Effector CD8-positive, alpha-beta T cell (primary cell): ENCODE measurements at places on chromosomes 2 and 18.

- no peak for DNase-seq
These were observed 35.0 kb downstream of the AOX1 start for GRCh38 chr2:200620606-200621390.

- DNase-seq, result peak; percentile 30
These were observed 38.6 kb upstream of the NOTO start for GRCh38 chr2:73163483-73164367.

DNA sequence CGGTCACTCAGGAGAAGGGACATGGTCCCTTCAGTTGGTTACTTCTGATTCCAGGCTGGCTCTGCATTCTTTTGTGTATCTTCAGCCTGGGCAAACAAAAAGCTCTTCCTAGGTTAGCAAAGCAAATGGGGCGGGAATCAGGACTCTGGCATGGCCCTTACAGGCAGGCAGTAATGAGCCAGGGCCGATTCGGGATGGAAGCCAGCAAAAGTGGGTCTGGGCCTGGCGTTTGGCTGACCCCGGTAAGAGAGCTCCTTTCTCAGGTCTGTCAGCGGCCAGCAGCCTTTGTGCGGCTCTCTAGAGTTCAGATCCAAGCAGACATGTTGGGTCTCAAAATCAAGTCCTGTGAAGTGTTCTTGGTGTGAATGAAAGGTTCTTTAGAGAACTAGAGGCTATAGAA, 81.5 kb upstream of the EML6 start:
- no peak for DNase-seq

DNA sequence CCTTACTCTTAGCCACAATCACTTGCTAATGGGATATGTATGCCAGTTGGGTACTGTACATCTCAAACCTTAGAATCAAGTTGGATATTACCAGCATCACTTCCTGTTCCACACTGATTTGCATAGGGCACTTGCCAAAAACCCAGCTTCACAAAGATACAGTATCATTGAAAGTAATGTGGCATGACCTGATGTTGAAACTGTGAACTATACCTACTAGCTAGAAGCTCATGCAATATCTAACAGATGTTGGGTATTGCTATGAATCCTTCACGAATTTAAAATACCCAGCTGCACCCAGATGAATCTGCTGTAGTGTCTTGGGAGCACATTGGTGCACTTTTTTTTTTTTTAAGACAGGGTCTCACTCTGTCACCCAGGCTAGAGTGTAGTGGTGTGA, 6.5 kb upstream of the STAMBP start:
- DNase-seq, result no peak

DNA sequence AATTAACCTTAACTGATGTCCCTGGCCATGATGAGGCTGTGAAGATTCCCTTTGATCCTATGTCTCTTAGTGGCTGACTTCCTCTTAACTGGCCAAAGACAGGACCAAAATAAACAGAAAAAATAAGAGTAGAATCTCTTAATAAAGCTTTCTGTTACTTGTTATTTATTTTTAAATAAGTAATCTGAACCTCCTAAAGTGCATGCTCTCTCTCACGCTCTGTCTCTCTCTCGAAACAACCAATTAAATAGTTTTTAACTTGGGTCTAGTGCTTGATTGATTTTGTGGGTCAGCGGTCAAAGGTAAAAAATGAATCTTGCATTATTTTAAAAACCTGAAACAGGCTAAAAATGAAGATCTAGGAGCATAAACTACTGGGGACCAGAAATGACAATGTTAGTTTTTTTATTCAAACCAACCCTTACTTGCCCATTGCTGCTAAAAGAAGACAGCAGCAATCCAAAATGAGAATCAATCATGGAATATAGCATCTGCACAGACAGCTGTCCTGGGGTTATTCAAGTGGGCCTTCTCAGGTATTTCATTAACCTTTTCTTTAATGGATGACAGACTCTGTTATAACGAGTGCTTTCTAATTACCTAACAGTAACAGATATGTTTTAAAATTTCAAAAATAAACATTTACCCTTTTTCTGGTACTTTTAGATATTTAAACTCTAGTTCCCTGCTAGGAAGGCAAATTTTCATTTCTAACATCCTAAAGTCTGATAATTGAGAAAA, 11.2 kb downstream of the GAREM1 start:
- no peak for DNase-seq

- no peak for DNase-seq
These were observed 104.5 kb upstream of the TAF1B start for GRCh38 chr2:9738535-9739496.

GRCh38 chr2:226114436-226114835, 685.2 kb downstream of the IRS1 start:
- DNase-seq, result no peak

DNA sequence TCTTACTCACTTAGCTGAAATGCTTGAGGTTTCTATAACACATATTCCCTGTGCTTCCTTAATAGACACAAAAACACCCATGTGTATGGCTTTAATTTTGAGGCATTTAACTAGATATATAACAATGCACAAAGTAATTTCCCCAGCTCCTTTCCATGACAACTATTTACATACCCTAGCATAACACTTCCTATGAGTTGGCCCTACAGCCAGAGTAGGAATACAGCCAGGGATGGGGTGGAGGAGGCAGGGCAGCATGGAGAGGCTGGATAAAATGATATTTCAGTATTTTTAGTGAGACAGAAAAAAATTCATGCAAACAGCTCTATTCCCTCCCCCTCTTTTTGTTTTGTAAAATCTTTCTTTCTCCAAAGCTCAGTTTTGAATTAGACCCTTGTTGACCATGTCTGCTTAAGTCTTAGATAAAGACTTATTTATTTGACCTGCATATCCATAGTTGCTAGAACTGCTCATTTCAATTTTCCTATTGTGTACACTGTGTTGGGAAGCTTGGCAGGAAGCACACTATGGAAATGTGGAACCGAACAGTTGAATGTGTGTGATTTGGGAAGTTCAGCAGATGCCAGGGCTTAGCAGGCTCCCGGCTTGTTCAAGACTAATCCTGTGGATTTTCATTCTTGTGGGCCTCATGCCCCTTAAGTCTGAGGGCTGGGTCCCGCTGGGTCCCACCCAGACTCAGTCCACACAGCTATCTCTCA, 11.2 kb upstream of the B3GNT2 start:
- DNase-seq, result no peak

DNA sequence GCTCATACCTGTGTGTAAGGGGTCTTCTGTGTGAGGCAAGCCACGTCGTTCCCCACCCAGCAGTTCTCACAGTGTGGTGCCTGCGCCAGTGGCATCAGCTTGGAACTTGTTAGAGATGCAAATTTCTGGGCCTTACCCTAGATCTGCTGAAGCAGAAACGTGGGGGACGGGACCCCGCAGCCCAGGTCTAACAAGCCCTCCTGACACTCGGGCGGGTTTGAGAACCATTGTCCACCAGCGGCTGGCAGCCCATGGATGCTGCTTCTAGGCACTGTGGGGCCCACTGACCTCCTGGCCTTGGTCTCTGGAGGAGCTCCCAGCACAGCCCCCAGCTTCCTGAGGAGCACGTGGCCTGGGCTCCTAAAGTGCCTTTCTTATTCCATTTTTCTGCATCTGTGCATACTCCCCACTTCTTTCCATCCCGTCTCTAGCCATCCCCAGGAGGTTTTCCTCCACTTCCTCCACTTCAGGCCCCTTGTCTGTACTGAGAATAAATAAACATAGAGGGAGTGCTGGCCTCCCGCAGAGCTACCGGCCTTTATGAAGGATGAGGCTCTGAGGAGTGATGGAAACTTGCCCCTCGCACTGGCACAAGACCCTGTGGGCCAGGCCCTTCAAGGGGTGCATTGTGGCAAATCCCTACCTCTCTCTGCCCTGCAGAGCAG, 94.3 kb downstream of the GALR1 start:
- no peak for DNase-seq

GRCh38 chr2:186623084-186623483, 33.2 kb downstream of the ITGAV start:
- DNase-seq, result no peak

GRCh38 chr2:239012228-239012627, 164.3 kb downstream of the TWIST2 start:
- DNase-seq, result no peak

- no peak for DNase-seq
These were observed 61.5 kb downstream of the VRK2 start for GRCh38 chr2:58107803-58108710.

DNA sequence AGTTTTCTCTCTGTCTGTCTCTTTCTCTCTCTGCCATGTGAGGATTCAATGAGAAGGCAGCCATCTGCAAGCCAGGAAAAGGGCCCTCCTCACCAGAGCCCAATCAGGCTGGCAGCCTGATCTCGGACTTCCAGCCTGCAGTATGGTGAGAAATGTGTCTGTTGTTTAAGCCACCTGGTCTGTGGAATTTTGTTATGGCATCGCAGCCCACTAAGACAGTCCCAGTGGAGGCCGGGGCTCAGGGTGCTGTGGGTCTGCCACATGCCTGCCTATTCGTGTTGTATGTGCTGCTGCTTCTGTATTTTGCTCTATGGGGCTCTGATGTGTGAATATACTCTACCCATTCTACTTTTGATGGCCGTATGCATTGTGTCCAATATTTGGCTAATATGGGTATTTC, 139.0 kb upstream of the HS6ST1 start:
- DNase-seq, result no peak

DNA sequence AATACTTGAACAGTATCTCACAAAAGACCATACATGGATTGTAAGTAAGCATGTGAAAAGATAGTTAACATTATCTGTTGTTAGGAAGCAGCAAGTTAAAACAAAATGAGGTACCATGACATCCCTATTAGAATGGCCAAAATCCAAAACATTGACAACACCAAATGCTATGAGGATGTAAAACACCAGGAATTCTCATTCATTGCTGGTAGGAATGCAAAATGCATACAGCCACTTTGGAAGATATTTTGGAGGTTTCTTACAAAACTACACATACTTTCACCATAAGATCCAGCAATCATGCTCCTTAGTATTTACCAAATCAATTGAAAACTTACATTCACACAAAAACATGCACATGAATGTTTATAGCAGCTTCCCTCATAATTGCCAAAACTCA, 30.9 kb upstream of the ICOS start:
- no peak for DNase-seq

DNA sequence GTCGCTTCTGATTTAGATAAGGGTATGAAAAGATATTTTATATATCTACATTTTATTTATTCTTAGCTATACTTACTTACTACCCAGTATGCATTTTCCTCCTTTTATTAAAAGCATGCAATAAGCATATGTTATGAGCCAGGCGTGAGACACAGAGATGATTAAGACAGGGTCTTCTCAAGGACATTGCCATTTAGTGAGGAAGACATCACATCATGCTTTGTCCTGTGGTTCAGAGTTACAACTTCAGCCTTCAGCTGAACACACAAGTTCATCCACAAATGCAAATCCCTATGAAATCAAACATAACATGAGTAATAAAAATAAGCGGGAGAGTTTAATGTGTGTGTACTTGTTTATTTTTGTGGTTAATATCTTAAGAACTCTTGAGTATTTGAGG, 30.2 kb downstream of the GRHL1 start:
- DNase-seq, result no peak

- no peak for DNase-seq
These were observed 8.5 kb downstream of the RAB17 start for GRCh38 chr2:237581751-237582746.

GRCh38 chr2:168713325-168713724, 89.1 kb upstream of the NOSTRIN start:
- no peak for DNase-seq

DNA sequence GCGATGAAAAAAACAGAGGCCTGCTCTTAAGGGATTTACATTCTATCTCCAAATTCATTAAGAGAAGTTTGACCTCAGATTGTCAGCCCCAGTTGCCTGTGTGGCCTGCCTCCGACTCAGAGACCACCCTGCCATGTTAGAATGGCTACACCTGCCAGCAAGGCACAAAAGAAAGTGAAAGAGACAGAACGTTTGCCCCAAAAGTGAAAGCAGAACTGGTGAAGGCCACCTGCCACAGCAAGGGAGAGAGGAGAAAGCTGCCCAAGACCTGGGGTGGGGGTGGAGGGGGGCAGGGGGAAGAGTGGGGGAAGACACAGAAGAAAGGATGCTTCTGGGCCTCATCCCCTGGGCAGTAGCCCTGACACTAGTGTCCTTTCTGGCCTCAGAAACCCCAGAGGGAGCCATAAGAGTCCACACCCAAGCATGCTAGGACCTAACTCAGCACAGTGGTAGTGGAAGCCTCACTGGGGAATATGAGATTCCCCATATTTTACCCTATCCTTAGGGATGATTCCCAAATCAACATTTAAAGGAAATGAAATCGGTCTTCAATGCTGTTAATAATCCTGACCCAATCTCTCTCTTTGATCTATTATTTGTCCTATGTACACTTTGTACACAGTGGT, 389.7 kb downstream of the TXNL1 start:
- no peak for DNase-seq

DNA sequence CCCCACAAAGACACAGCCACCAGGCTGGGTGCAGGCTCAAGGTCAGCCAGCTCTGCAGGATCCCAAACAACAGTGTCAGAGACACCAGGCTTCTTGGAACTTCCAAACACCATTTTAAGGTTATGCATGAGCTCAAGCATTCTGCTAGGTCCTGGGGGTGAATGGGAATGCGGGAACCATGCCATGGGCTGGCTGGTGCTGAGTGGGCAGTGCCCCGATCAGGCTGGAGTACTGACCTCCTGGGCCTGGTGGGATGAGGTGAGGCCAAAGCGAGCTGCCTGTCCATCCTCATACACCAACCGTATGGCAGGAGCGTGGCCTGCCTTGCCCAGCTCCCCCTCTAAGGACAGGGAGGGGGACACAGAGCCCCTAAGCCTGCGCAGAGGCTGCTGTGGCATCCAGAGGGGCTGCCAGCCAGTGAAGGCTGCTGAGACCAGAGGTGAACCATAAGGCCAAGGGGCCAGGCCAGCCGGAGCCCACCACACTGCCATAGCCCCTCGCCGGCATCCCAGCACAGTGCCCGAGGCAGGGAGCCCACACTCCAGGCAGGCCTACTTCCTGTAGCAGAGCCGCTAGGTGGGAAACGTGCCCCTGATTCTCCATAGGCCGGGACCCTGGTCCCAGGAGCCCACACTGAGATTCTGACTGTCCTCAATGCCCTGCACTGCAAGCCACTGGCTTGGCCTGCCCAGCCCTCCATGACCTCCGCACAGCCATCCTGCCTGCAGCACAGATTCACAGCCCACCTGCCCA, 135.0 kb downstream of the HDAC4 start:
- DNase-seq, result no peak

DNA sequence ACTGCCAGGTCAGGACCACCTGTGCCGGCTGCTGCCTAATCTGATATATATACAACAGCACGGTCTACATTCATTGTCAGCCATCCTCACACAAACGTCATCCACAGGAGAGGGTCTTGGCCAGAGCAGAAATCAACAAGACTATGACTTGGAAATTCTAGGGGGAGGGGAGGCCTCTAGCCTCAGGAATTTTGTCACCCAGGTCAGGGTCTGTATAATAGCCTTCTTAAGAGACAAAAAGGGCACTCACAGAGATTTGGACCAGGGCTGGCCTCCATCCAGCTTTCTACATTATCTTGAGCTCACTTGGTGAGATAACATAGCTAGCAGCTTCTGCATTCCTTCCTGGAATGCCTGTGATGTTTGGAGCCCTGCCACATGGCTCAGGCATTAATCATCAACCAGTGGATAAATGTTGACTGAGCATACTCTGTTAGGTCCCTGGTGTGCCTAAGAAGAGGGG, 50.4 kb upstream of the CTIF start:
- DNase-seq, result no peak
